ENCODE measurements at places on chromosomes 16 and 17.

- DNase-seq: peak; percentile 66
Observed at GRCh38 chr16:17578981-17579874, 108.5 kb upstream of the XYLT1 start.

GRCh38 chr17:35766903-35767510 is 6.3 kb downstream of the C17orf50 start:
- DNase-seq: peak; percentile 57

- no peak for DNase-seq
Observed at GRCh38 chr16:79054211-79054984, 546.1 kb downstream of the MAF start.

DNA sequence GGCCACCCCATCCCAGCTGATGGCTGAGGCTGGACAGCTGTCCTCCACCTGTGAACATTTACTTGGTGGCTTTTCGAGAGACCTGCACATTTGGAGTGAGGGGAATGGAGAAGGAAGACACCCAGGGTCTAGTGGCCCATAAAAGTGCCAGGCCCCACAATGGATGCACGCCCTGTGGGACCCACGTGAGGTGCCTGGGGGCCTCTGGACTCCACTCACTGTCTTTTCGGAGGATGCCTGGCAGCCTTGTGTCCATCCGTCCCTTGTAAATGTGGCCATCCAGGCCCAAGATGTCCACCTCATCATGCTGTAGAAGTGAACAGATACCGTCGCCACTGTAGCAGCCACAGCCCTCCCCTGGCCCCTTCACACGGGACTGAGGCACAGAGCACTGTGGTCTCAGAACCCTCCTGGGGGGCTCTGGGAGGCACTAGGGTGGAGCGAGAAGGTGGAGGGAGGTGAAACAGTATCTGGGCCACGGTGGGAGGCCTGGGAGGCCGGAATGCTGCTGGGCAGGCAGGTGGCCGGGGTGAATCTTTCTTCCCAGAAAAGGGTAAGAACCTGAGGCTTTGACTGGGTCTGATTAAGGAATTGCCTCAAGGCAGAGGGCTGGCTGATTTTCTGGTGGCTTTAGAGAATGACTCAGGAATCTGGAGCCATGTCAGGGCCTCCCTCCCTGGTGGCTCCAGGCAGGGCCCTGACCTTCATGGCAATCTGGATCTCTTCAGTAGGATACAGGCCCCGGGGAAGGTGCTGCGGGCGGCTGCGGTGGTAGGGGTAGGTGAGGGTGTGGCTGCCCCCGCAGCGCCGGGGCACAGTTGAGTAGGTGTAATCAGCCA is 11.5 kb downstream of the UBALD2 start:
- DNase-seq: peak; percentile 36

GRCh38 chr17:60678118-60678444 is 430 bp downstream of the BCAS3 start:
- DNase-seq: peak; percentile 41

DNA sequence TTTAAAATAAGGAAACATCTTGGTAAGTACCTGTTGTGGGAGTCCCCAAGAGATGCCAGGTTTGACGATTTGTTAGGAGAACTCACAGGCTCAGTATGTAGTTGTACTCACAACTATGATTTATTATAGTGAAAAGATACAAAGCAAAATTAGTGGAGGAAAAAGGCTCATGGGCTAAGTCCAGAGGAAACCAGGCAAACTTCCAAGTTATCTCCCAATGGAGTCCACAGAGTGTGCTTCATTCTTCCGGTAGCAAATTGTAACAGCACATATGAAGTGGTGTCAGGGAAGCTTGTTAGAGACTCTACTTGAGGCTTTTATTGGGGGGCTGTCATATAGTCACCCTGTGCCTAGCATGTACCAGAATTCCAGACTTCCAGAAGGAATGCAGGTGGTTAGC is 2.3 kb downstream of the DDX19A start:
- no peak for DNase-seq

DNA sequence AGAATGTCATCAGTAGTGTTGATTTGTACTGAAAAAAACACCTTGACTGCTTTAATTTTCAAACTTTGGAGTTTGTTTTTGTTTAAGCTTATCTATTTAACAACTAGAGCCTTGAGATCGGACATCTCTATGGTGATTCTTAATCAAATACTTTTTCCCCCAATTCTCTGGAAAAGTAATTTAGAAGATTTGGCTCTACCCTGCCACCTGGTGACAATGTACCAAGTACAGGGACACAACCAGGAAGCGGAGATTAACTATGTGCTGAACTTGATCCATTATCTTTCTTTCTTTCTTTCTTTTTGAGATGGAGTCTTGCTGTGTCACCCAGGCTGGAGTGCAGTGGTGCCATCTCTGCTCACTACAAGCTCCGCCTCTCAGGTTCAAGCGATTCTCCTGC is 30.8 kb downstream of the USP43 start:
- DNase-seq: peak; percentile 1

GRCh38 chr16:10514369-10515055 is 65.9 kb downstream of the EMP2 start:
- DNase-seq: peak; percentile 80

GRCh38 chr16:70649300-70649699 is 2.9 kb downstream of the IL34 start:
- no peak for DNase-seq

- DNase-seq: no peak
Observed at GRCh38 chr16:50688083-50688482, 5.3 kb upstream of the NOD2 start.

- peak; percentile 96 for DNase-seq
Observed at GRCh38 chr17:40553694-40554534, 11.4 kb downstream of the CCR7 start.

DNA sequence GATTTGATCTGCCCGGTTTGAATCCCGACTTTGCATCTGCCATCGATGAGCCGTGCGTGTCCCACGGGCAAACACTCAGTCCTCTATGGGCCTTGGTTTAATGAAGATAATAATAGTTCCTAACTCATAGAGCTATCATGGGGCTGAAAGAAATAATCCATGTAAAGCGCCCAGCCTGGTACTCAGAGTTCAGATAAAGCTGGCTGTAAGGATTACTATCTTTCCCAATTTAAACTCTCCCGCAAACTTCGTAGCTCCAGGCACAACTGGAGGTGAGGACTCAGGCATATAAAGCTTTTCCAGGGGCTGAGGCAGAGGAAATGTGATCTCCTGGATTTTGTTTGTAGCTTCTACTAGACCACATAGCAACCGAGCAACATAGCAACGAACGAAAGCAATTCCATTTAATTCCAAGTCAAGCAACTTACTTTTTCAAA is 16.3 kb downstream of the ALOX15 start:
- DNase-seq: no peak

DNA sequence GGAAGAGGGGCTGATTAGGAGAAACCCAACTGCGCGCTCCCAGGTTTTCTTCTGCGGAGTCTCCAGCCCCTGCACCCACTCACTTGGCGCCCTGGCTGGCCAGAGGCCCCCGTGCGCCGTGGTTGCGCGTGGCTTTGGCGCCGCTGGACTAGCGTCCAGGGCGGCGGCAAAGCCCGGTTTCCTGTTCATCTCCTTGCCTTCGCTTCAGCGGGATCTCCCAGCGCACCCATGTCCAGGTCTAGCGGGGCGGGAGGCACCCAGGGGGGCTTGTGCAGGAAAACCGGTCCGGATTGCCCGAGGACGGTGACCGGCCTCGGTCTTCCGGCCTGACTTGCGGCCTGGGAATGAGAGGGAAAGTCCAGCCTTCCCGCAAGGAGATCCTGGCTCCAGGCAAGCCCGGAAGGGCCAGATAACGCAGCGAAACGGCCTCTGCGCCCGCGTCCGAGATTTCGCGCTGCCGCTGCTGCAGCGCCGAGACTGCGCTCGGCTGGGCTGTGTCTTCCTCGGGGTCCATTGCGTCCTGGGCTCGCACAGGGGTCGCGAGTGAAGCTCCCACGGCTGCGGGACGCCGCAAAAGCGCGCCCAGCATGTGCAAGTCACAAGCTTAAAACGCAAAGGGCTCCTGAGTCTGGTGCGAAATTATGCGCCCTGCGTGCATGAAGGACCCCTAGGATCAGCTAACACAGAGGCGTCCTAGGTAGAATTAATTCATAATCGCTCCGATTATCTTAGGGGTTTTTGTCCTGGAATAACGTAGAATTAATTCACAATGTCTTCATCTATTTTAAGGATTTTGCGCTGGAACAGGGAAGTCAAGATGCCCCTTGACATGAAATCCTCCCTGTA is 5.7 kb downstream of the FOXF1 start:
- DNase-seq: no peak

GRCh38 chr17:8153525-8153956 is 1.3 kb upstream of the PER1 start:
- DNase-seq: peak; percentile 85

- DNase-seq: peak; percentile 35
Observed at GRCh38 chr17:38705523-38705802, 390 bp downstream of the MLLT6 start.

- no peak for DNase-seq
Observed at GRCh38 chr17:75542728-75543336, 17.3 kb downstream of the LLGL2 start.

GRCh38 chr16:29962344-29962994 is 590 bp downstream of the TMEM219 start:
- peak; percentile 74 for DNase-seq

- no peak for DNase-seq
Observed at GRCh38 chr16:10558746-10559641, 21.4 kb downstream of the EMP2 start.

- no peak for DNase-seq
Observed at GRCh38 chr17:27551701-27552248, 79.2 kb upstream of the LGALS9 start.

DNA sequence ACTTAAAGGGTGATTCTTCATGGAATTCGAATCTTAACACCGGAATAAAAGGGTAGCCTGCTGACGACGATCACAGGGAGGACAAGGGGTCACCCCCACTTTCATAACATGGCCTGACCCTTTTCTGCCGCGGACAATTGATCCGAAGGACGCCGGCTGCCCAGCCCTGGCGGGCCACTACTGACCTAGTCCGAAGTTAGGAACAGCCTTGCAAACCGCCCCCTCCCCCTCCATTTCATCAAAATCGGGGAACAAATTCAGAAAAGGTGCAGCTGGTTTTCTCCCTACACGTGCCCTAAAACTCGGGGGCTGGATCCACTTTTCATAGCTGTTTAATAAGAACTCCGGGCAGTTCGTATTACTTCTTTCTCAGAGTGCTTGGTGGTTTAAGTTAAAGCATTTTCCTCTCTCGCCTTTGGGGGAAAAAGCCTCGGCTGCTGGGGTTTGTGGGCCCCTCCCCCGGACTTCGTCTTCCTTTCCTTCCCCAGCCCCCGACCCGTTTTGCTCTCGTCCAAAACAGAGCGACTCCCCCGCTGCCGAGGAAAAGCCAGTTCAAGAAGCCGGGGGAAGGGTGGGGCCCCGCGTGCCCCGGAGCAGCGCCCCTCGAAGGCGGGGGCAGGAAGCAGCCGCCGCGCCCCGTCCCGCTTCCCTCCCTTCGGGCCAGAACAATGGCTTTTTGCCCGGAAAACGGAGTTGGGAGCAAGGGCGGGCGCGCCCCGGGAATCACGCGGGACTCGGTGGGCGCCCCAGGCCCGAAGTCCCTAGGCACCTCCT is 641 bp upstream of the CBX2 start:
- DNase-seq: peak; percentile 75

GRCh38 chr17:38687286-38687685 is 12.5 kb upstream of the EPOP start:
- no peak for DNase-seq

- DNase-seq: no peak
Observed at GRCh38 chr16:66503030-66503429, 46.9 kb downstream of the TK2 start.

DNA sequence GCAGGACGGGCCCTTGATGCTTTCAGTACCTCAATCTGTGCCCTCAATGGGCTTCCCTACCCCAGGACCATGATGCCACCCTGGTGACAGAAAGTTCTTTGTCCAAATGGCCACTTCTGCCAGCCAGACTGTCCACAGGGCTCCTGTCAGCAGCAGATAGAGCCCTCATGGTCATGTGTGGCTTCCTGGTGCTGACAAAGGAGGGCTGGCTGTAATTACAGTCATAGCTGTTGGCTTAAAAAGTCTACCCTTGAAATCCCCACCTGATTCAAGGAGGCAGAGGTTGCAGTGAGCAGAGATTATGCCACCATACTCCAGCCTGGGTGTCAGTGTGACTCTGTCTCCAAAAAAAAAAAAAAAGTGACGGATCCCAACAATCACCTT is 3.3 kb downstream of the TRPV2 start:
- DNase-seq: no peak

- DNase-seq: no peak
Observed at GRCh38 chr17:46851029-46851741, at the start of gene WNT9B. Gene WNT9B, plus strand, starts transcription at chr17:46851583. Its CDS starts 56 bp downstream, at chr17:46851639.

GRCh38 chr17:61426482-61427304 is 25.5 kb upstream of the TBX4 start:
- DNase-seq: no peak

GRCh38 chr17:82358465-82359350 is at the start of gene TEX19:
Gene TEX19, plus strand, starts transcription at chr17:82359247. Its CDS starts 2,904 bp downstream, at chr17:82362151.
- peak; percentile 63 for DNase-seq

DNA sequence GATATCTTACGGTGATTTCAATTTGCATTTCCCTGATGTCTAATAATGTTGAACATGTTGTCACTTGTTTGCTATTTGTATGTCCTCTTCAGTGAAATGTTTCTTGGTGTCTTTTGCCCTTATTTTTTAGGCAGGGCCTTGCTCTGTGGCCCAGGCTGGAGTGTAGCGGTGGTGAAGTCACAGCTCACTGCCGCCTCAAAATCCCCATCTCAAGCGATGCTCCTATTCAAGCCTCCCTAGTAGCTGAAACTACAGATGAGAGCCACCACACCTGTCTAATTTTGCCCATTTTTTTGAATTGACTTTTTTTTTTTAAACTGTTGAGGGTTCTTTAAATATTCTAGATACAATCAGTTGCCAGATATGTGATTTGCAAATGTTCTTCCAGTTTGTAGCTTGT is 8.3 kb downstream of the UBE2G1 start:
- DNase-seq: no peak

GRCh38 chr16:26717826-26718225 is 348.9 kb upstream of the C16orf82 start:
- DNase-seq: no peak

- DNase-seq: peak; percentile 3
Observed at GRCh38 chr16:57235128-57236021, 9.7 kb upstream of the ARL2BP start.

GRCh38 chr16:49781401-49781800 is 74.5 kb downstream of the ZNF423 start:
- no peak for DNase-seq

- no peak for DNase-seq
Observed at GRCh38 chr17:3998436-3998835, 34.2 kb upstream of the ATP2A3 start.

GRCh38 chr17:27216836-27217235 is 77.1 kb upstream of the WSB1 start:
- DNase-seq: no peak

- no peak for DNase-seq
Observed at GRCh38 chr16:74844041-74844980, 69.7 kb upstream of the FA2H start.
